ENCODE measurements at places on chromosomes 4 and X. TPM values are rescaled to one million over a fixed set of nuclear protein-coding genes. Genes with fewer than 3 reads are reported as not detected.

VSIG1 gene
- total RNA-seq, result 0.91 TPM

SHISA3 gene
- total RNA-seq, result not detected

MAGEC3 gene
- not detected for total RNA-seq

GRIA2 gene
- not detected for total RNA-seq

CLTRN gene
- 5.8 TPM for total RNA-seq

ARHGAP36 gene
- not detected for total RNA-seq
